ENCODE measurements at places on chromosomes 1 and 21. TPM values are rescaled to one million over a fixed set of nuclear protein-coding genes. Genes with fewer than 3 reads are reported as not detected.

DNA sequence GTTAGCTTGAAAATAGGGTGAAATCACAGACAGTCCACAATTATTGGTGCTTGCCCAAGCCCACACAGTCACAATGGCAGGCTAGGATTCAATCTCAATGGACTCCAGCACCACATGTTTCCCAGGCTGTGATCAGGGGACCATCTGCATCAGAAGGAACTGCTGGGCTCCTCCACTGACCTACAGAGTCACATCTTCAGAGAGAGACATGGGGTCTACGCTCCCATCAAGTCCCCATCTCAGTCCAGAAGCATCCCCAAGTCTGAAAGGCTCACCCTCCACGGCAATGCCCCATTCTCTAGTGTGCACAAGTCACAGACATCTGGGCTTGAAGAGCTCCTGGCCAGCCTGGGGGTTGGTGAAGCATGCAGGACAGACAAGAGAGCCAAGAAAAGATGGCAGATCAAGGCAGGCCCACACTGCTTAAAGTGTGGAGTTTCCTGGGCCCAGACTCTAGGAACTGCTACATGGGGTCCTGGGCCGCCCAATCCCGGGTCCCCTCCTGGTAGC is 262.5 kb downstream of the NPHP4 start:
- peaks cover 3% of the 10 kb centered on the region for H3K27me3 ChIP-seq
- H3K27ac ChIP-seq: no peak overlapping the region
- no peaks in the 10 kb centered on the region for H3K4me1 ChIP-seq

DNA sequence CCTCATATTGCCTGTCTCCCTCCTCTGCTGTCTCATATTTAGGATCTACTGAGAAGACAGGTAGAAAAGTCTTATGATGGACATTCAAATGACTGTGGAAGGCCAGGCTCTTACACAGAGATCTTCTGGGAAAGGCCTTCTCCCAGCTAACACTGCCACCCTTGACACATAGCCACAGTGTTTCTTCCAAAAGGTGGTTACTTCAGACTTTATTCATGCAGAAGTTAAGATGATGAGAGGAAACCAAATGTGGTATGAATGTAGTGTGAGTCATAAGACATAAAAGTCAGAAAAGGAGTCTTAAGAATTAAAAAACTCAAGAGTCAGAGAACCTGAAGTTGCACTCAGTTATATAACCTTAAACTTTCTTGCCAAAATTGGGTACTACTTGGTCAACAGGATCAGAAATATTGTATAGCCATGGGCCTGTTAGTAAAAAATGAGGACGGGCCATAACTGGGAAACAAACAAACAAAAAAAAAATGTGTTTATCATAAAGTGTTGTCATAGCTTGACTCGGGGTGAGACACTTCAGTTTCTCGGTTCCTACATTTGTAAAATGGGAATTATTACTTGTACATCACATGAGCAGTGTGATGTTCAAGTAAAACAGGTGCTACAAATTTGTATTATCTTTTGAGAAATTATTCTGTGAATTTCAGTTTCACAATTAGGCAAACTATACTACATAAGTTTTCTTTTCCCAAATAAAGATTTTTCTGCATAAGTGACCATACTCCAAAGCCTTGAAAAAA is 1.2 kb upstream of the DENND1B start:
- H3K36me3 ChIP-seq: no peaks in the 10 kb centered on the region
- DNase-seq: no peak
- H3K4me3 ChIP-seq: no peak overlapping the region
- no peaks in the 10 kb centered on the region for H3K27me3 ChIP-seq
- H3K27ac ChIP-seq: peak overlapping the region; percentile 94

- no peak overlapping the region for H3K4me3 ChIP-seq
- no peak for DNase-seq
- H3K36me3 ChIP-seq: no peaks in the 10 kb centered on the region
- no peaks in the 10 kb centered on the region for H3K4me1 ChIP-seq
These were observed 137.8 kb upstream of the KRTAP19-8 start for GRCh38 chr21:31176080-31176551.

GRCh38 chr1:22159891-22160290 is 17.0 kb upstream of the WNT4 start:
- no peak for DNase-seq
- H3K27me3 ChIP-seq: no peaks in the 10 kb centered on the region

GRCh38 chr1:154466921-154467417 is 35.0 kb upstream of the TDRD10 start:
- H3K27me3 ChIP-seq: no peaks in the 10 kb centered on the region
- no peaks in the 10 kb centered on the region for H3K36me3 ChIP-seq
- no peak for DNase-seq
- no peak overlapping the region for H3K4me3 ChIP-seq

- peak; percentile 38 for DNase-seq
- no peaks in the 10 kb centered on the region for H3K36me3 ChIP-seq
- H3K4me3 ChIP-seq: no peak overlapping the region
- no peaks in the 10 kb centered on the region for H3K4me1 ChIP-seq
- peaks cover 11% of the 10 kb centered on the region for H3K27me3 ChIP-seq
- no peak overlapping the region for H3K27ac ChIP-seq
These were observed 33.2 kb upstream of the PAX7 start for GRCh38 chr1:18597160-18598042.

GRCh38 chr1:32100807-32101708 is 6.8 kb upstream of the KPNA6 start:
- H3K36me3 ChIP-seq: no peaks in the 10 kb centered on the region
- no peak overlapping the region for H3K27ac ChIP-seq
- no peak for DNase-seq
- no peak overlapping the region for H3K4me3 ChIP-seq
- H3K4me1 ChIP-seq: no peaks in the 10 kb centered on the region

The CCDC28B gene
- total RNA-seq: 11.4 TPM

The OR2G6 gene
- total RNA-seq: not detected

The LCE1C gene
- total RNA-seq: not detected

The TMEM269 gene
- total RNA-seq: not detected

The TNFSF18 gene
- not detected for total RNA-seq

The HRNR gene
- total RNA-seq: not detected
